Suprapubic skin (tissue), 4 donors: ENCODE measurements at places on chromosomes 7 and 10.

DNA sequence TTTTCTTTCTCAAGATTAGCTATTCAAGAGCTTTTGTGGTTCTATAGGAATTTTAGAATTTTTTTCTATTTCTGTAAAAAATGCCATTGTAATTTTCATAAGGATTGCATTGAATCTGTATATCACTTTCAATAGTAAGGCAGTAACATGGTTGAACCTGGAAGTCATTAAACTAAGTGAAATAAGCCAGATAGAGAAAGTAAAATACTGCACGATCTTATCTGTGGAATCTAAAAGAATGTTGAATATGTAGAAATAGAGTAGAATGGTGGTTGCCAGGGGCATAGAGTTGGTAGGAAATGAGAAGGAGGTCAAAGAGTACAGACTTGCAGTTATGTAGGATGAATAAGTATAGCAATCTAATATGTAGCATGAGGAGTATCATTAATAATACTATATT is 1073.5 kb upstream of the LRRN3 start:
- no peak for DNase-seq

DNA sequence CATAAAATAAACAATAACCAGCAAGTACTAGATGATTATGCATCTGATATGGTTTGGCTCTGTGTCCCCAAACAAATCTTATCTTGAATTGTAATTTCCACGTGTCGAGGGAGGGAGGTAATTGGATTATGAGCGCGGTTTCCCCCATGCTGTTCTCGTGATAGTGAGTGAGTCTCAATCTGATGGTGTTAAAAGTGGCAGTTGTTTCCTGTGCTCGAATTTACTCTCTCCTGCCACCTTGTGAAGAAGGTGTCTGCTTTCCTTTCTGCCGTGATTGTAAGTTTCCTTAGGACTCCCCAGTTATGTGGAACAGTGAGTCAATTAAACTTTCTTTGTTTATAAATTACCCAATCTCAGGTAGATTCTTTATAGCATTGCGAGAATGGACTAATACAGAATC is 15.1 kb downstream of the CNTNAP2 start:
- no peak for DNase-seq

DNA sequence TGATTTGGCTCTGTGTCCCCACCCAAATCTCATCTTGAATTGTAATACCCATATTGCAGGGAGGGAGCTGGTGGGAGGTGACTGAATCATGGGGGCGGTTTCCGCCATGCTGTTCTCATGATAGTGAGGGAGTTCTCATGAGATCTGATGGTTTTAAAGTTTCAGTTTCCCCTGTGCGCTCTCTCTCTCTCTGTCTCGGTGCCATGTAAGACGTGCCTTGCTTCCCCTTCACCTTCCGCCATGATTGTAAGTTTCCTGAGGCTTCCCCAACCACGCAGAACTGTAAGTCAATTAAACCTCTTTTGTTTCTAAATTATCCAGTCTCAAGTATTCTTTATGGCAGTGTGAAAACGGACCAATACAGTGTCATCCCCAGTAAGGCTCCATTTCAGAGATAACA is 48.3 kb upstream of the CHCHD3 start:
- DNase-seq = no peak

DNA sequence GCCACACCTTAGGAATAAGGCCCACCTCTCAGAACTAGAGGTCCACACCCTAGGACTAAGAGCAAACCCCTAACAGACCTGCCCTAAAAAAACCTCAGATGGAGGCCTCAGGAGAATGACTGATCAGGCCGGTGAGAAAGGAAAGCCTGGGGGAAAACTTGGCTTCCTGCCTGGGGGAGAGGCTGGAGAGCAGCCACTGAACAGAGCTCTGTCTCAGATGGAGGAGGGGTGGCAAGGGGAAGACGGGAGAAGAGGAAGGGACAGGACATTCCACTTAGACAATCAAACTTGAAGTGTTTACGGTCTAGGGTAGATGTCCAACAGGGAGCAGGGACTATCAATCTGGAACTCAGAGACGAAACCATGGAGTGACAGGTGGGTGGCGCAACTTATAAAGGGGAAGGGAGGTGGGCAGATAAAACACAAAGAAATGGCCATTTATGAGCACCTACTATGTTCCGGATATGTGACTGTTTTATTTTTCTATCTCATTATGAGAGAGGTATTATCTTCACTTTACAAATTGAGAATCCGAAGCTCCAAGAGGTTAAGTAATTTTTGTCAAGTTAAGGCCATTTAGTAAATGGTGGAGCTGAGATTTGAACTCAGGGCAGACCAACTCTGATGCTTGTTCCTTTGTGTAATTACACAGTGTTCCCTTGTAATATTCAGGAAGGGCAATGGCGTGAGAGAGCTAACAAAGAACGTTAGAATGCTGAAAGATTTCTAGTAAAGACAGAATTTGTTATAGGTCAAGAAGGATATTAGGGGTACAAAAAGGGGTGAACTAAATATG is 82.6 kb downstream of the DNMBP start:
- DNase-seq = no peak

DNA sequence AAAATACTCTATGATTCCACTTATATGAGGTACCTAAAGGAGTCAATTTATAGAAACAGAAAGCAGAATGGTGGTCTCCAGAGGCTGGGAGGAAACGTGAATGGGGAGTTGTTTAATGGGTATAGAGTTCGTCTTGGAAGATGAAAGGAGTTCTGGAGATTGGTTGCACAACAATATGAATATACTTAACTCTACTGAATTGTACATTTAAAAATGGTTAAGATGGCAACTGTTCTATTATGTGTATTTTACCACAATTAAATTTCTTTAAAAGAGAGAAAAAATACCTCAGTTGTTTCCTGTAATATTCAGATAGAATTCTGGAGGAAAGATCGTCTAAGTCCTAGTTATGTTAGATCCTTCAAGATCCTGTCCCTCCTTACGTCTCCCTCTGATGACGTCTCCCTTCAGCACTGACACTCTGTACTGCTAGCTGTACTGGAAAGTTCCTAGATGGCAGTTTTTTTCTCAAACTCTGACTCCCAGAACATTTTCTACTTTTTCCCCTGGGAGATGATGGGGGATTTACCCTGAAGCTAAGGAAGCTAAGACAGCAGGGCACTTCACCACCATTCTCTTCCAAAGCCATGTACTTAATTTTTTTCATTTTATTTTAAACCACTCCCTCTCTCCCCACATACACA is 53.2 kb upstream of the CAV2 start:
- no peak for DNase-seq

DNA sequence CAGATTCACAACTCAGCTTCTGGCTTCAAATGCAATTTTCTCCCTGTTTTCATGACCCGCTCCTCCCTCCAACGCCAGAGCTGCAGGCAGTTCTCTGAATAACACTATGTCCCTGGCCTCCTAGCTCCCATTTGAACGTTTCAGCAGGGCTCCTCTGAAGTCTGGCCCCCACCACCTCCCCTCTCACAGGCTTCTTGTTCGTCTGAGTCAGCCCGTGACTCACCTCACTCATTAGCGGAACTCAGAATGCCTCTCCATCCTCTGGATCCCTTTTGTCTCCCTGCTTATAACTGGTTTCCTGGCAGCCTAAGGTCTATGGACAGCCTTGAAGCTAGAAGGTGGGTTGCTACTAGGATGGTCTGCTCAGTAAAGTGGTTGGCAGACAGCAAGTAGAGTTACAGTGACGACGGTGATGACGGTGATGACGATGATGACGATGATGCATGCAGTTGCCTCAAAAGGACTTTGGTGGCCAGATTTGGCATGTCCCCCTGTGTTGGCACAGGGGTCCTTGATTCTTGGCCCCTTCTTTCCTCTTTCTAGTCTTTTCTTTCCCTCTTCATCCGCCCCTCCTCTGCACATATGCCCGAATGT is 83.3 kb upstream of the MKLN1 start:
- DNase-seq = no peak

GRCh38 chr7:96708872-96709271 is 774 bp downstream of the SEM1 start:
- DNase-seq = no peak

- DNase-seq = no peak
These were observed 107.4 kb upstream of the KLF14 start for GRCh38 chr7:130841416-130841815.

- DNase-seq = no peak
These were observed 16.8 kb downstream of the HNRNPA2B1 start for GRCh38 chr7:26183545-26184280.
